ENCODE measurements at places on chromosomes 5 and 9.

GRCh38 chr5:133696006-133696584 lies 83.8 kb upstream of the FSTL4 start:
- peak; percentile 40 for DNase-seq

DNA sequence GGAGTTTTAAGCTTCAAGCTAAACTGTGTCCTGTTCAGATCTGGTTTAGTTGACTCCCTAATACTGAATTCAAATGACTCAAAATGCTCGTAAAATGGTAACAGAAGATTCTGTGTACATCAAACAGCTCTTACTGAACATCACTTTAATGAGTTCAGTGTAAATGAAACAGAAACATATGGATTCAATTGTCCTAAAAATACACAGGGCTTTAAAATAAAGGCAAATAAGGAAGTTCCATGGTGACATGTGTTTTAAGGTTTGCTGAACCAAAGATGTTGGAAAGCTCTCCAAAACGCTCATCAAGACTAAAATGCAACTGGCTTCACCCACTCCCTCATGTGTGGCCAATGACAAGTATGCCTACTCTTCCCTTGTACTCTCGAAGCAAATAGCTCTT lies 340.0 kb upstream of the PIK3R1 start:
- DNase-seq: no peak

GRCh38 chr5:78644741-78645300 lies 3.8 kb downstream of the LHFPL2 start:
- peak; percentile 58 for DNase-seq

DNA sequence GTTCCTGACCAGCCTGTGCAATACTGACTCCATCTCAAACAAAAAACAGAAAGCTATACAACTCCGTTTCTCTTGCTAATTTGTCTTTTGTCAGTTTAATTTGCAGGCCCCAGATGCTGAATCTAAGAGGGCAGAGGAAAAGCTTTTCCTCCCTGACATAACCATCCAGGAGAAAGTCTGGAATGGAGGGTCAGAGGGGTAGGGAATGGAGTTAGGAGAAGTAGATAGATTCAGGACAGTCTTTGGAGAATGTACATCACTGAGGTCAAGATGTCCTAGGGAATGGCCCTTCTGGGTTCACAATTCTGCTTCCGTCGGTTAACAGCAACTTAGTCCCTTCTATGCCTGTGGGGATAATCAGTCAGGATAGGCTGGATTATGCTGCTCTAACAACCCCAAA lies 6.6 kb upstream of the SQSTM1 start:
- no peak for DNase-seq

GRCh38 chr9:100098046-100098886 lies 534 bp downstream of the ERP44 start:
- no peak for DNase-seq

- DNase-seq: no peak
These were observed 55.8 kb downstream of the AQP7 start for GRCh38 chr9:33346564-33346963.

- no peak for DNase-seq
These were observed 43.0 kb upstream of the DPYSL3 start for GRCh38 chr5:147552897-147553296.

Measured in SJSA1 (cell line).